ENCODE measurements at places on chromosomes 5 and 9.

GRCh38 chr9:2837915-2838314 is 6.0 kb downstream of the PUM3 start:
- no peak for DNase-seq

DNA sequence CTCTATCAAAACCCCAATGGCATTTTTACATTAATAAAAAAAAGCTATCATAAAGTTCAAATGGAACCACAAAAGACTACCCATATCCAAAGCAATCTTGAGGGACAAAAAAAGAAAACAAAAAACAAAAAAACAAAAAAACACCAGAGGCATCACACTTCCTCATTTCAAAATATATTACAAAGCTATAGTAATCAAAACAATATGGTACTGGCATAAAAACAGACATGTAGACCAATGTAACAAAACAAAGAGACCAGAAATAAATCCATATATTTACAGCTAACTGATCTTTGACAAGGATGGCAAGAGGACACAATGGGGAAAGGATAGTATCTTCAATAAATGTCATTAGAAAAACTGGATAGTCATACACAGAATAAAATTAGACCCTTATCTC is 245.1 kb upstream of the MSX2 start:
- no peak for DNase-seq

DNA sequence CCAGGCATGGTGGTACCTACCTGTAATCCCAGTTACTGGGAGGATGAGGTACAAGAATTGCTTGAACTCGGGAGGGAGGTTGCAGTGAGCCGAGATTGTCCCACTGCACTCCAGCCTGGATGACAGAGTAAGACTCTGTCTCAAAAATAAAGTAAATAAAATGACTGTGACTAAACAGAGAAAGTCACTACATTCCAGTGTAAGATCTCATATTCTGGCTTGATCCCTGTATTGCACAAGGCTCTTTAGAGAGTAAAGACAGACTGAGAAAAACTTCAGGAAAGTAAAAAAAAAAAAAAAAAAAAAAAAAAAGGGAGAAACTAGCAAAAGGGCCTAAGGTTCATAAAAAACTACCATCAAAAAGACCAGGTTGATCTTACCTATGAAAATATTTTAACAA is 106.6 kb upstream of the PJA2 start:
- no peak for DNase-seq

- no peak for DNase-seq
Measured at GRCh38 chr5:82862261-82862660, 214.9 kb downstream of the TMEM167A start.

GRCh38 chr5:174425964-174426290 is 298.5 kb upstream of the MSX2 start:
- no peak for DNase-seq

DNA sequence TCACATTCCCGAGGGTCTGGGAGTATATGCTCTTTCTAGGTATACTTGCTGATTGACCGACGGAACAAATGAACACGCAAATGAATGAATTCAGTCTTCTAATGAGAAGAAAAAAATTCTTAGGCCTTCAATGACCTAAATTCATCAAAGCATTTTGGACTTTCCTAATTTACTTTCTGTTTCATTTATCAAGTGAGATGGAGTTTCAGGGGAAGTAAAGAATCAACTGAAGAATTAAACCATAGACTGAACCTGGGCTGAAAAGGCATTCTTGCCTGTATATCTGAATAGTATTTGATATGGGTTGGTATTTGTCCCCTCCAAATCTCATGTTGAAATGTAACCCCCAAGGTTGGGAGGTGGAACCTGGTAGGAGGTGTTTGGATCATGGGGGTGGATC is 64.1 kb downstream of the ZFAND5 start:
- no peak for DNase-seq

- DNase-seq: no peak
Measured at GRCh38 chr9:91186632-91187108, 175.0 kb downstream of the AUH start.

DNA sequence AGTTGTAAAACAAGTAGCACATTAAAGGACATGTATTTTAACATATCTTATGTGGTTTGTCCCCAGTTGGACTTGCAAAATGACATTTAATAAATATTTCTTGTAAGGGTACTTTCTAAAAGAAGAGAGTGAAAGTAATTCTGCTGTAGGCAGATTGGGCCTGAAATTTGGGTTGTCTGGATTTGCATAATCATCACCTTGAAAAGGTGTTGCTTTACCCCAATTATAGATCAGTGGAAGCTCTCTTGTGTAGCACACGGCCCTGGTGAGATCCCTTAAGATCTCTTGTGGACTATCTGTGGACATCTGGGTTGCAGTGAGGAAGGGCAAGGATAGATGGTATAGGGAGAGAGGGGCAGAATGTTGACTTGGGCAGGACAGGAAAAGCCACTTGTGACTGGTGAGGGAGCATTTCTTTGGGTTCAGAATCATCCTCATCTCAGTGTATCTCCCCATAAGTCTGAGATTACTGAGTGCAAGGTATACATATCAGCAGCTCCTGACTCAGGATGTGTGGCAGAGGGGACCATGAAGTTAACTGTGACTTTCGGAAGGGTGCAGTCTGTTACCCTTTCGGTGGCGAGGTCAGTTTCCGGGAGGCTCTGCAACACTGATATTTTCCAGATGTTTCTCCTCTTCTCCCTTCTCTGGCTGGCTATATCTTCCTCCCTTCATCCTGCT is 2.0 kb upstream of the TNFAIP8 start:
- DNase-seq: no peak

GRCh38 chr5:109711673-109712072 is 21.9 kb downstream of the MAN2A1 start:
- DNase-seq: no peak
